ENCODE measurements at places on chromosomes 7 and 10.

GRCh38 chr10:10684972-10685371 is 332.7 kb upstream of the CELF2 start:
- DNase-seq, result no peak

- no peak for DNase-seq
These were observed 33.4 kb upstream of the WASL start for GRCh38 chr7:123782071-123782798.

GRCh38 chr7:106542550-106543220 is 118.3 kb downstream of the CCDC71L start:
- DNase-seq, result no peak

- no peak for DNase-seq
These were observed 35.8 kb downstream of the CRCP start for GRCh38 chr7:66150471-66150870.

DNA sequence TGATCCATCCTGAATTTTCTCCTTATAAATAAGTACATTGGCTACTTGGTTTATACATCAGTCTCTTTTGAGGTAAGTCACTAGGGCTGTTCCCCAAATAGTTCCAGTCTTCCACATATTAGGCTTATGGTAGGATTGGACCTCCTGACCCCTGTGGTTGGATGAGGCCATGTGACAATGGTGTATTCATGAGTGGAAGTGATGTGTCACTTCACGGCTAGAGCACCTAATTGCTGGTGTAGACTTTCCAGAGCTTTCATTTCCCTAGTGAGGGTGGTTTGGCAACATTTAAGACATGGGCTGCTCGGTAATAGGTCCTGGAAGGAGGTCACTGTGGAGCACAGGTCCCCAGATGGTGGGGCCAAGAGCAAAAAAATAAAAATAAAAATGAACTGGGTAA is 141.2 kb upstream of the ABCB5 start:
- no peak for DNase-seq

DNA sequence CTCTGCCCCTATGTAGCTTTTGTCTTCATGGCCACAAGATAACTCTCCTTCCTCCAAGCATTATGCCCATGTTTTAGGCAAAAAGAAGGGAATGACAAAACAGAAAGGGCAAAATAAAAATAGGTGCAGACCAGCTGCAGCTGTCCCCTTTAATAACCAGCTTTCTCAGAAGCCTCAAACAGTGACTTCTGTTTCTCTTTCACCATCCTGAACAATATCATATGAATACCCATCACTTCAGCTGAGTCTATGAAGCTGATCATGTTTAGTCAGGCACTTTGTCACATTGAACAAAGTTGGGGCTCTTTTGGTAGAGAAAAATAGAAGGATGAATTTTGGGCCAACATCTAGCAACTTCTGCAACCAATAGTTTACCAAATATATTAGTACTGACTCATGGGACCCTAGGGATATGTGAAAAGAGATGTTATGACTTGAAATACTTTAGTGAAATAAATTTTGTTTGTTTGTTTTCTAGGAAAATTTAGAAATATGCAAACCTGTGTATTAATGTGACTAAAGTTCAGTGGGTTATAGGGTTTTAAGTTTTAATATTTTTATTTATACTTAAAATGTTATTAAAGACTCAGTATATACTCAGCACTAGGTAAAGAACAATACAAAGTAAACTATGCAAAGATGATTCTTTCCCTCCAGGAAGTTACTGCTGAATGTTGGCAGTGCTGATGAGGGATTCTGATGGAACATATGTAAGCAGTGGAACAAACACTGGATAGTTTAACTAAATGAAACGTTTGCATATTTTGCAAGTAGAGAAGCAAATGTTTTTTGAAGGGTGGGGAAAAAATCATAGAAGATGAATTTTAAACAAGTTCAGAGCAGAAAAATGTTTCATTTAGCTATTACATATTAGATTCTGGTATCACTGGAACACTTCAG is 133.7 kb downstream of the FOXP2 start:
- DNase-seq, result no peak

- no peak for DNase-seq
These were observed 86.0 kb downstream of the WDFY4 start for GRCh38 chr10:48770561-48771089.

DNA sequence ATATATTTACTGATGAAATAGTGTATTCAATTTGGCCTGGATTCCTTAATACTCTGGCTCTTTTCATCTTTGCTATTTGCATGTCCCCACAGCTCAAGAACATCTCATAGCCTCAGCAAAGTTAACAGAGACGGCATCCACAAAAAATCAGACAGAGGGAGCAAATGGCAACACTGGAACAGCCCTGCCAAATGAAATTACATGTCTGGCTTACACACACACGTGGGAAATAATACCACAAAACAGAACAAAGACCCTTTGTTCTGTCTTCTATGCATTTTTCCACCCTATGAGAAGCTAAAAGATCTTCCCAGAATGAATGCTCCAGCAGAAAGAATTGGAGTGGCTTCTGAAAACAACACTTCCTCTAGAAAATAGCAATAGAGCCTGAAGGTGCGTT is 139.5 kb downstream of the ALOX5 start:
- DNase-seq, result no peak

DNA sequence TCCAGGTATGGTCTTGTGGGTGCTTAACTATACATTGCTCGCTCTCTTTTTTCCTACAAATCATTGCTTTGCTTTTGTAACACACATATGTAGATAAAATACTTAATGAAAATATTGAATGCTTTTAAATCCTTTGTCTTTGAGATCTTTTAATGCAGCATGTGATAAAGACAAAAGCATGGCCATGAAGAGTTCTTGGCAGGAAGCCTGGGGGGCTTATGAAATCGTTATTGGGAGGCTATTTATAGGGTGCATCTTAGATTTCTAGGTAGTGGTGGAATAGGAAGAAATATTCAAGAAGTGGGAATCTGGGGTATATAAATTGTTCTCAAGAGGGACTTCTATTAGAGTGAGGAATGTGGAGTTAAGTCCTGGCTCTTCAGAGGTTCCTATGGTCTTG is 21.9 kb downstream of the UBE2D1 start:
- no peak for DNase-seq

DNA sequence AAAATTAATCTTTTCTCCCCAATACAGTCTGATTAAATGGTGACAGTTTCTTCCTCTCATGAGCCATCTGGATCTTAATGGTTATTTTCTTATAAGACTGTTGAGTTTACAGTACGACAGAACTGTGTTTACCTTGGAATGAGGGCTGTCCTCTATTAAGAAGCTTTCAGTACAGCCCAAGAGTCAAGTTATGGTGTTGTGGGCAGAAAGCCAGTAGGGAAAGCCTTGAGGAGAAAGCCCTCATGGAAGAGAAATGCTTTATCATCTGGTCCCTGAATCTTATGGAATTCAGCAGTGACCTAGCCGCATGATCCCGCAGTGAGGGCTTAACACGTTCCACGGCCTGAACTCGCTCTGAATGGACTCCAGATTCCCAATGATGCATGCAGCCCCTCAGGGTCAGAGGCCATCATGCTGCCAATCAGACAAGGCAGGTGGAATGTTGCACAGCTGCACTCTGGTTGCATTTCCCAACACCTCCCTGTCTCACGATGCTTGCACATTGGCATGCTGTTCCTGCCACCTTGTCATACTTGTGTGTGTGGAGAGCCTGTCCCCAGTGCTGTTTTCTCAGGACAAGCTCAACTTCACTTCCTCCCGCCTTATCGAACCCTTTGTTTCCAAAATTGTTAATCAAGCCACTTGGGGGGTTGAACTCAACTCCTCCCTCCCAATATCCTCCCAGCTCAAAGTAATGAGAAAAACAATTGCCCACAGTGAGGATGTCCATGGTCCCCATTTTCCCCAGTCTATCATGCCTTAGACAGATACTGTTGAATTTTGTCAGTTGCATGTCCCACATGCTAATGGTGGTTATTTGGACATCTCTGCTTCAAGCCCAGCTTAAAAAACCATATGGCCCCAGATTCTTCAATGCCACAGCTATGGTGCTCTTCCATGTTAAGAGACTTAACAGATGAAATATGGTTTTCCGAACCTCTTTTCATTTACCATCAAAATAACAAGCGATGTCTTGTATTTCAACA is 211.1 kb upstream of the TCF7L2 start:
- no peak for DNase-seq

DNA sequence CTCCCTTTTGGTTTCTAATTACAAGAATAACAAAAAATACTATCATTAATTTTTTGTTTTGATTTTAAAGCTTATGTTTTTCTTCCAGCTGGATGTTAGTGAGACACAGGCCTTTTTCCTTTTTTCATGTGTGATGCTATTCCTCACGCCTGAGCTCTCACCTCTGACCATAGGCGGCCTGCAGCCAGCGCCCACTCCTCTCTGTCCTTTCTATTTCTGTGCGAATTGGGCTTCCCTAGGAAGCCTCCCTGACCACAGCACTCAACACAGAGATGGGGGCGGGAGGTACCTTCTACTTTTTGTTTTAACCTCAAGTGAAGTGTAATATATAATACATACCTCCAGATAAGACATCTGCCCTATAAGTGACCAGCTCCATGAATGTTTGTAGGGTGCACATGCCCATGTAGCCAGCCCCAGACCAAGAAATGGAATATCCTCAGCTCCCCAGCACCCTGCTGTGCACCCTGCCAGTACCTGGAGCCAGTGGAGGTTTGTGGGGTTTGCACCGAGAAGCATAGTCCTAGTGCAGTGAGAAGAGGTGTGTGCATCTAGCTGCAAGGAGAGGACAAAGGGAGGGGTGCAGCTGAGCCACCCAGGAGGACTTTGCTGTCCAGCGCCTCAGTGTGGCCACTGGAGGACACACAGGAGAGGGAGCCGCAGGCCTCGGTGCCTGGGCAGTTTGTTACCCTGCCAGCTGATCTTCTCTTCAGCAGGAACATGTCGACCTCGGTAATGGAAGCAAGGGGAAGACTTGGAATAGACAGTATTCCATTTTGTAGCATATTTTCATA is 38.5 kb downstream of the BNIP3 start:
- no peak for DNase-seq

GRCh38 chr7:151406051-151406875 is 3.6 kb downstream of the WDR86 start:
- DNase-seq, result no peak

DNA sequence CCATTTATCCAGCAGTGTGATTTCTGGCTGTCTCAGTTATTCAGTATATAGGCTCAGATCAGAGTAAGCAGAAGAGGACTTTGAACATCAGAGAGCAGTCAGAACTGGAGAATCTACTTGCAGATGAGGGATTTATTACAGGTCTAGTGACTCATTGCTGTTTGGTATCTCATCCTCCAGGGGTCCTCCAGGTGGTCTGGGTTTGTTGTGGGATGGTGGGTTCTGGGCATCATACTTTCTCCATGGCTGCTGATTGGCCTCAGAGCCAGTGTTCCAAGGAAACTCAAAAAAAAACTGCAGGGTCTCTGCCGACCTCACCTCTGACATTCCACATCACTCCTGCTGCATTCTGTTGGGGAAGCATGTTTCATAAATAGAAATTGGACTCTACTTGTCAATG is 214.8 kb downstream of the CNTNAP2 start:
- no peak for DNase-seq

DNA sequence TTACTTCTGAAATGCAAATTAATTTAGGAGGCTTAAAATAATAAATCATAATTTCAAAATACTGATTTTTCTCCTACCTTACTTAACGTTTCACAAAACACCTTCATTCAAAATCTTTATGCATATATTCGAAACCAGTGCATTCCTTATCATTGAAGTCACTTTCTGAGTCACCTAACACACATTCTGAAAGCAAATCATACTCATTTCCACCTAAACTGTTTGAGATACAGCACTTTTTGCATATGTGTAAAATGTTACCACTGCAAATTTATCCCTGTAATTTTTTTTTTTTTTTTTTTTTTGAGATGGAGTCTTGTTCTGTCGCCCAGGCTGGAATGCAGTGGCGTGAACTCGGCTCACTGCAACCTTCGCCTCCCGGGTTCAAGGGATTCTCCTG is 15.7 kb downstream of the PPP3CB start:
- DNase-seq, result no peak

DNA sequence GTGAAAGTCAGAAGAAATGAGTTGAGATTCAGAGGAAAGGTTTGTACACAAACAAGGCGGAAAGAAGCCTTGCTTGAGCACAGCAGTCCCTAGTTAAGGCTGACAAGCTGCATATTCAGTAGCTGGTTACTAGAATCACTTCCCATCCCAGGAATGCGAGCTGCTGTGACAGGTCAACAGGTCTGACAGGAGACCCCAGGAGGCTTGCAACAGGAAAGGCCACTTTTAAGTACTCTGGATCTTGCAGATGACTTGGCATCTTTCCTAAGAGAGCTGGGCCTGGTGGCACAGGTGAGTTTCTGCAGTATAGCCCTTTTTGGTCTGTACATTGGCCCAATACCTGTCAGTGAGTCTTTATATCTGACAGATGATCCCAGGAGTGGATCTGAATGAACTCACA is 35.7 kb upstream of the UNC5B start:
- no peak for DNase-seq

- DNase-seq, result no peak
These were observed 221.5 kb downstream of the MBL2 start for GRCh38 chr10:52551046-52551445.

DNA sequence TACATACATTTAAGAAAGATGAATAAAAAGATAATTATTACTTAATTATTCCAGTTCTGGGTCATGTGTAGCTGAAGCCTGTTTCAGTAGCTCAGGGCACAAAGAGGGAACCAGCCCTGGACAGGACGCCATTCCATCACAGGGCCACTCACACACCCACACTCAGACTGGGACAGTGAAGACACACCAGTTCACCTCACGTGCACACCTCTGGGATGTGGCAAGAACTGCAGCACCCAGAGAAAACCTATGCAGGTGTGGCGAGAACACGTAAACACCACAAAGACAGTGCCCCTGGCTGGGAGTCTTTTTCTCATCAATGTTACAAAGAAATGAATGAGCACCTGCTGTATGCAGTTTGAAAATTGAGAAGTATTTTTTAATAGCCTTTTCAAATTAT is 1.6 kb upstream of the IDI1 start:
- DNase-seq, result no peak

GRCh38 chr7:22350466-22351328 is 6.3 kb downstream of the RAPGEF5 start:
- no peak for DNase-seq

DNA sequence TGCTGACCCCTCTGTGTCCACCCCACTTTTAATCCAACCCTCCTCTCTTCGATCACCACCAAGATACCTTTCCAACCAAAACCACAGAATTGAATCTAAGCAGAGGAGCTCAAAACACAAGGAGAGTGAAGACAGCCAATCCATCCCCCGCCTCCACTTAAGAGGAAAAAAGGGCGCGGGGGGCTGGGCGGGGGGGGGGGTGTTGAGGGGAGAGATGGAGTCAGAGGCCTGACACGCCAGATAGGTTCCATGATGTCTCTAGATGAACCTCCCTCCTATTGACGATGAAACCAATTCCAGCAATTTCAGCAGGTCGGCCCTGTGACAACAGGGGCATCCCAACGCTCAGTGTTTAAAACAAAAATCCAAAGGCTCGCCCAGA is 1.3 kb downstream of the SORBS1 start:
- no peak for DNase-seq

DNA sequence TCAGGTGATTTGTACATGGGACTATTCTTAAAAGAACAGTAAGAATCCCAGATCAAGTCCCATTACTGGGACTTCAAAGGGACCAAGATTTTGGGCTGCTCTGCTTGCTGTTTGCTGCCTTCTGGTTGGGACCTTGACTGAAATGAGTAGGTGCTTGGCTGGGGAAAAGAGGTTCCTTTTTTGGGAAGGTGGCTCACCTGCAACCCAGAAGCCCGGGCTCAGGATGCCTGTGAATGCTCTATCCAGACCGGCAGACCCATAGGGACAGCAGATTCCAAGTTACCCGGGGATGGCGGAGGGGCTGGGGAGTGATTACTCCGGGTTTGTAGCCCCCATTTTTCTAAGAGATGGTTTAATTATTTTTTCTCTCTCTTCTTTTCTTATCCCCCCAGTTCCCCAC is 104.0 kb downstream of the CPXM2 start:
- no peak for DNase-seq
